ENCODE measurements at places on chromosomes 7 and 10.
A peak's percentile ranks its signal among the peaks of the same experiment; 100 is the strongest.

GRCh38 chr10:15898046-15898445 is 37.7 kb upstream of the MINDY3 start:
- peak; percentile 22 for DNase-seq

- no peak for DNase-seq
Observed at GRCh38 chr10:23742368-23742767, 303.5 kb downstream of the OTUD1 start.

GRCh38 chr10:69696073-69696731 is 66.2 kb downstream of the FAM241B start:
- DNase-seq = peak; percentile 92

GRCh38 chr10:18620856-18621255 is 30.5 kb downstream of the NSUN6 start:
- DNase-seq = no peak

DNA sequence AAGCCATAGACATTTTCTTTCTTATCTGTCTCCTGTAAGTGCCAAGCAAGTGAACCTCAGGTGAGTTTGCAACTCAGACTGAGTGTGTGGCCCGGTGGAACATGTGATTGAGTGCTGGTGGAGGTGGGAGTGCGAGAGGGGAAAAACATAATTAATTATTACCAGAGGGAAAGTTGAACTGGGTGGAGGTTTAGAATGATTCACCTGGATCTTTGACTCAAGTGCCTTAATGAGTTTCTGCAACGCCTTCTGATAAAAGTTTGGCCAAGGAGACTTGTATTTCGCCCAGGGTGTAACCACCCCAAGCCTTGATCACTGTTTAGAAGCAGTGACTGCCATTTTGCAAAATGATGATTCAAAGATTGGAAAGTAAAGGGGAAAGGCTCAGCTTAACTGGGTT is 513.9 kb downstream of the GATA3 start:
- peak; percentile 89 for DNase-seq

GRCh38 chr7:100509231-100509630 is 25.5 kb downstream of the NYAP1 start:
- DNase-seq = peak; percentile 55

DNA sequence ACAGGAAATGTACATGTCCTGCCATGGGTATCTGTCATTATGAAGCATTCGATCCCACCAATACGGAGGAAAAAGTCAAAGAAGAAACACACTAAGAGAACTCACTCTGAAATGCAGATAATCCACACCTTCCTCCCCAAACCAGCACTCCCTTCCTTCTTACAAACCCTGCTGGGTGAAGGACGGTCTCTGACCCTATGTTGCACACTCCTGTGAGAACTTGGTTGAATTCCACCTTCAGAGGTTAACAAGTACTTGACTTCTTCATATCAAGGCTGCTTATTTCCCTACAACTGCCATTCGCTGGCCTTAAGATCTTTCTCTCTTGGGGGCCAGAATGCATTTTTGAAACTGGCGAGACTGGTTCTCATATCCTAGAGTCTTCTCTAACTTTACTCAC is 16.6 kb downstream of the YWHAG start:
- no peak for DNase-seq

GRCh38 chr10:95480901-95481491 is 80.2 kb downstream of the SORBS1 start:
- peak; percentile 51 for DNase-seq

All from kidney tubule cell (primary cell).